ENCODE measurements at places on chromosomes 12 and 14.

DNA sequence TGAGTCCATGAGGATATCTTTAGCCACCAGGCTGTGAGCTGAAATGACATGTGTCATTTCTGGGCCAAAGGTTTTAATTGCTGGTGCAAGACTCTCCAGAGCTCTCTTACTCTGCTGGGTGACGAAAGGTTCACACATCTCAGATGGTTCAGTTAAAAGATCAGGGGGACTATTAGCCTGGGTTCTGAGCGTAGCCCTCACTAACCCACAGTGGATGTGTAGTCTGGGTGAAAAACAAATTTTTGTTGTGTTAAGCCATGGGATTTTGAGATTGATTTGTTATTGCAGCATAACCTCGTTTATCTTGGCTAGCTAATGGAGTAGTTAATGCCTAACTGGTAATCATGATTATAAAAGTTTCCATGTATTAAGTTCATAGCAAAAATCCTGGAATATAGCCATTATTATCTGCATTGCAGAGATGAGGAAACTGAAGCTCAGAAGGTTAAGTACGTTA lies 251.5 kb downstream of the RMST start:
- DNase-seq = no peak

GRCh38 chr14:67343601-67344230 lies 15.9 kb downstream of the ATP6V1D start:
- DNase-seq = no peak

- DNase-seq = no peak
Measured at GRCh38 chr12:66456612-66457011, 154.3 kb downstream of the HELB start.

DNA sequence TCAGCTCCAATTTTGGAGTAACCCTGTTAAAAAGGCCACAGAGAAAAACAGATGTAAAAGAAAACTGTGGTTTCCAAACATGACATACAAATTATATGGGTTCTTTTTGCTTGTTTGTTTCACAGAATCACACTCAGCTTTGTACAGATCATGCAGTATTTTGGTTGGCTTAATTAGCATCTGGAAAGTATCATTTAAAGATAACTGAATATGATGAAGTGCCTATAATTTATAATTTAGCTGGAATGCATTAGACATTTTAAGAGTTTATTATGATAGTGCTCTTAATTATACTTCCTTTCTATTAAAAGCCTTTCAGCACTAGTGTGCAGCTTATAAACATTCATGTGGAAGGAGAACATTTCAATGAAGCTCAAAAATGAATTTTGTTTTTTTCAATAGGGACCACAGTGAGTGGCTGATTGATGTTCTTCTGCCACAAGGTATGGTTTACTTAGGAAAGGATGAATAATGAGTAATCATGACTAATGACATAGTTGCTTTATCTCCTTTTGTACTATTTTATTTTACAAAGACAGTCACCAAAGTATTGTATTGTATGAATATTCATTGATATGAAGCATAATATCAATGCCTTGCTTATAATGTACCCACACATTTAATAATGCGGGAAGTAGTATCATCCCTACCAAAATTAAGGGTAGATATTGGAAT lies 98.3 kb downstream of the UNC79 start:
- DNase-seq = no peak

DNA sequence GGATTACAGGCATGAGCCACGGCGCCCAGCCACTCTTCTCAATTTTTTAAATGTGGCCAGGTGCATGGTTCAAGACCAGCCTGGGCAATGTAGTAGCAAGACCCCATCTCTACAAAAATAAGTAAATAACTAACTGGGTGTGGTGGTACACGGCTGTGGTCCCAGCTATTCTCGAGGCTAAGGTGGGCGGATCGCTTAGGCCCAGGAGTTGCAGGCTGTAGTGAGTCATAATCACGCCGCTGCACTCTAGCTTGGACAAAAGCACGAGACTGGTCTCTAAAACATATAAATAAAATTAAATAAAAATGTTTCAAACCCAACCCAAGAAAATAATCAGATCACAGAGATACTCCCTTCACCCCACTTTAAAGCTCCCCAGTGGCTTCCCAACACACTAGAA lies 8.9 kb downstream of the KDM2B start:
- no peak for DNase-seq

GRCh38 chr14:70653662-70654061 lies 11.9 kb downstream of the TTC9 start:
- no peak for DNase-seq

GRCh38 chr12:18400186-18400585 lies 138.9 kb downstream of the PIK3C2G start:
- no peak for DNase-seq

GRCh38 chr12:91327889-91328288 lies 145.3 kb upstream of the DCN start:
- no peak for DNase-seq

GRCh38 chr12:68514807-68515411 lies 95.8 kb upstream of the RAP1B start:
- no peak for DNase-seq

GRCh38 chr12:92336641-92337040 lies 191.0 kb upstream of the BTG1 start:
- no peak for DNase-seq

Data from stimulated activated naive CD8-positive, alpha-beta T cell treated with anti-CD3 and anti-CD28 coated beads, Interleukin-15, amount 100 ng/mL, for 72 hours (primary cell).